ENCODE measurements at places on chromosomes 4 and X. TPM values are rescaled to one million over a fixed set of nuclear protein-coding genes. Genes with fewer than 3 reads are reported as not detected.

NAP1L2 gene
- 8.5 TPM for total RNA-seq

PNMA3 gene
- total RNA-seq, result 0.68 TPM

ADH1B gene
- total RNA-seq, result 20.9 TPM

DDIT4L gene
- total RNA-seq, result 2.1 TPM

SLC25A53 gene
- total RNA-seq, result 10.8 TPM

WDR17 gene
- 0.37 TPM for total RNA-seq

RBM46 gene
- total RNA-seq, result not detected

COL25A1 gene
- 0.87 TPM for total RNA-seq

UCP1 gene
- not detected for total RNA-seq

IBSP gene
- not detected for total RNA-seq

SPATA18 gene
- 1.5 TPM for total RNA-seq

DNA sequence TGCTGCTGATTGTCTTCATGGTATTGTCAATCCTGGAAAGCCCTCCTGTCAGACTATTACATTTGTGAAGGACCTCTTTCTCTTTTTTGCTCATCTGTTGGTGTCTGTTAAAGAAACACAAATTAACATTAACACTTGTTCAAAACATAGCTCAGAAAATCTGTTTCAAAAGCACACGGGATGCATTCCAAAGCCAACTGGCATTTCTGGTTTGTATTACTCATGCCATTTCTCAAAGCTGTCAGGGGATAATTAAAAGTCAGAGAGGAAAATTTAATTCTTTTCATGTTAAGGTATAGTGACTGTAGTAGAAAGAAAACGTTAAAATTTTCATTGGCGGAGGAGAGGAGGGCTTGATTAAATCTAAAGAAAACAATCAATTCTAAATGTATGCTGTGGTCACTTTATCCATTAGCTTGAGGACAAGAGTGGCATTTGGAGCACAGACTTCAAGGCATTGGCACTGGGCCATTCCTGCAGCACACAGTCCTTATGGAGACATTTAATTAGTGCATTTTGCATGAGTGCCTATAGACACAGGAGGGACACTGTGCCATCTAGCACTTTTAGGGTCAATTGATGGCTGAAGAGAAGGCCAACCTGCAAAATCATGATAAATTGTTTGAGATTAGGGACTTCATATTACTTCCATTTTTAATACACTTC lies 21.2 kb upstream of the GLRA2 start:
- no peak for DNase-seq

DNA sequence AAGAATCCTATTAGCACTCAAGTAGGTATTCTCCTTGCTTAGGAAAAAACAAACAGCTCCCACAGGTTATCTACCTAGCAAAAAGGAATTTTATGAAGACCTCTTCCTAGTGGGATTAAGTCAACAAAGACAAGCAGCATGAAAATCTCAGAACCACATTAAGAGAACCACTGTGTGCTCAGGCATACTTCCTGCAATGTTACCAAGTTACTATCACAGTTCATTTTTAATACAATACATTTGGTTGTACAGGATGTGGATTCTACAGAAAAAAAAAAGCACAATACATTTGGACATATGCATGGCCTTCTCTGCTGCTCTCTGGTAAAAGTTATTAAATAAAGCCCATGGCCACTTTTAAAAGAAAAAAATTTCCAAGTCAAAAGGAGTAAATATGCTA lies 193.7 kb downstream of the PPP3CA start:
- no peak for DNase-seq

DNA sequence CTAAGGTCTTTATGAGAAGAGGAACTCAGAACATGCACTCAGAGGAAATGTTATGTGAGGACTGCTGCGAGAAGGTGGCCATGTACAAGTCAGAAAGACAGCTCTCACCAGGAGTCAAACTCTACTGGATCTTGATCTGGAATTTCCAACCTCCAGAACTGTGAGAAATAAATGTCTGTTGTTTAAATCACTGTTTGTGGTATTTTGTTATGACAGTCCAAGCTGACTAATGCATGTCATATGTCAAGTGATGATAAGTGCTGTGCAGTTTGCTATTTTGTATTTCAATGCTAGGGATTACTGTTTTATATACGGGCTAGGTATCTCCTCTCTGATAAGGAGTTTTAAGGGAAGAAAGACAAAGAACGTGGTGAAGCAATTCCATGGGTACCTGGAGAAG lies 162.3 kb downstream of the CPEB2 start:
- DNase-seq, result no peak

GRCh38 chr4:10731162-10731561 lies 46.6 kb upstream of the CLNK start:
- DNase-seq, result no peak

- DNase-seq, result no peak
Observed at GRCh38 chr4:6701371-6701770, 7.7 kb downstream of the S100P start.

GRCh38 chr4:170723171-170723570 lies 633.4 kb upstream of the AADAT start:
- no peak for DNase-seq

DNA sequence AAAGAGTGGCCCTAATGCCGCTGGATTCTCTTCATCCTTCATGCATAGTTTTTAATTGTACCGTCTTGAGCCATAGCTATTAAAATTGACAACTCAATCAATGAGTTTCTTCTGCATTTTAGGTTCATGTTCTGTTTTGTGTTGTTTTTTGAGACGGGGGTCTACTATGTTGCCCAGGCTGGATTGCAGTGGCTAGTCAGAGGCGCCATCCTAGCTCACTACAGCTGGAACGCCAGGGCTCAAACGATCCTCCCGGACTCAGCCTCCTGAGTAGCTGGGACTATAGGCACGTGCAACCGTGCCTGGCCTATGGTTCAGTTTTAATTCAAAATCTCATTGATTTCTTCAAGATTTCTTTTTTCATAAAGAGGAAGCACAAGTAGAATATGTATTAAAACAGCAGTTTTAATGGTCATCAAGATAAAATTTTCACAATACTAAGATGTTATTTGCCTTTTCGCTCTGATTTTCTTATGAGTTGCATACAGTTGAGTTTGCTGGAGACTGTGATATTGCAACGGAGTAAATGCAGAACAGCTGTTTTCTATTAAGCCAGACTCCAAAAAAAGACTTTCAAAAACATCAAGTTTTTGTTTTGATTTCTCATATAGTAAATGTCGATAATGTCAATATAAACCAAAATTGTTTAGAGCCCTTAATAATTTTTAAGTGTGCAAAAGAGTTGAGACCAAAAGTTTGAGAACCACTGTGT lies 1.1 kb upstream of the STX18 start:
- no peak for DNase-seq

- no peak for DNase-seq
Observed at GRCh38 chrX:102697494-102697893, 14.8 kb upstream of the GPRASP2 start.

- no peak for DNase-seq
Observed at GRCh38 chr4:32958586-32958985, 2238.4 kb downstream of the PCDH7 start.

DNA sequence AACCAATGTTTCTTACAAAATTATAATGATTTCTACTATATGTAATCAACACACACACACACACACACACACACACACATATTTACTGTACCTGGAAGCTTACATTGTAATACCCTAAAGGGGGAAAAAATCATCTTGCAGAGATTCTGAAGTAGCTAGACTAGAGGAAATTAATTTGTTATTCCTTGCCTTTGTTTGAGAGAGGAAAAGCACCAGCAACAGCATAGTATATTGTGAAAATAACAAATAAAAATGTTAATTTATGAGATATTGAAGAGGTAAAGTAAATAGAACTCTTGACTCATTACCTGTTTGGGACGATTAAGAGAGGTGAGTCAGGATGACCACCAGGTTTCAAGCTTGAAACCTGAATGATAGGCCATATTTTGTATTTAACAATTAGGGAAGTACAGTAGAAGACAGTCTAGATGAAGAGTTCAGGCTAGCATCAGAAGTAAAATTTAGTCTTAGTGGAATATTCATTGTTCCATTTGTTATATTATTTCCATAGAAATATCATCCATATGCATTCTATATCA lies 873.4 kb upstream of the PCDH10 start:
- no peak for DNase-seq

GRCh38 chr4:123652476-123652875 lies 255.9 kb downstream of the SPRY1 start:
- no peak for DNase-seq

GRCh38 chr4:139587446-139587845 lies 31.4 kb upstream of the SETD7 start:
- no peak for DNase-seq

- DNase-seq, result no peak
Observed at GRCh38 chrX:125093852-125094251, 225.8 kb upstream of the TEX13C start.

DNA sequence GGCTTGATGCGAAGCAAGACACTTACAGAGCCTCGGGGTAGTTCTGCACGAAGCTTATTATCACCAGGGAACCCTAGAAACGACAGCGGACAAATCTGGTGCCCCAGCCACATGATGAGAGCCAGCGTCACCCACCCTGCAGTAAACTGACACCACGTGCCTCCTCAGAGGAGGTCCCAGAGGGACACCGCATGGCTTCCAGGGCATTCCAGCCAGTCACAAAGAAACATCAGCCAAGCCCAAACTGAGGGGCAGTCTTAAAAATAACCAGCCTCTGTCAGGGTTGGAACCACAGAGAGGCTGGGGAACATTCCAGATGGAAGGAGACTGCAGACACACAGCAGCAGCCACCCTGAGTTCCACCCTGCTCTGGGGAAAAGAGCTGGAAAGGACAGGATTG lies 36.6 kb upstream of the HGFAC start:
- no peak for DNase-seq

Data from heart right ventricle (tissue), 16 donors.